Activated CD4-positive, alpha-beta T cell treated with anti-CD3 and anti-CD28 coated beads for 4 hours (primary cell): ENCODE measurements at places on chromosomes 12 and 14.

DNA sequence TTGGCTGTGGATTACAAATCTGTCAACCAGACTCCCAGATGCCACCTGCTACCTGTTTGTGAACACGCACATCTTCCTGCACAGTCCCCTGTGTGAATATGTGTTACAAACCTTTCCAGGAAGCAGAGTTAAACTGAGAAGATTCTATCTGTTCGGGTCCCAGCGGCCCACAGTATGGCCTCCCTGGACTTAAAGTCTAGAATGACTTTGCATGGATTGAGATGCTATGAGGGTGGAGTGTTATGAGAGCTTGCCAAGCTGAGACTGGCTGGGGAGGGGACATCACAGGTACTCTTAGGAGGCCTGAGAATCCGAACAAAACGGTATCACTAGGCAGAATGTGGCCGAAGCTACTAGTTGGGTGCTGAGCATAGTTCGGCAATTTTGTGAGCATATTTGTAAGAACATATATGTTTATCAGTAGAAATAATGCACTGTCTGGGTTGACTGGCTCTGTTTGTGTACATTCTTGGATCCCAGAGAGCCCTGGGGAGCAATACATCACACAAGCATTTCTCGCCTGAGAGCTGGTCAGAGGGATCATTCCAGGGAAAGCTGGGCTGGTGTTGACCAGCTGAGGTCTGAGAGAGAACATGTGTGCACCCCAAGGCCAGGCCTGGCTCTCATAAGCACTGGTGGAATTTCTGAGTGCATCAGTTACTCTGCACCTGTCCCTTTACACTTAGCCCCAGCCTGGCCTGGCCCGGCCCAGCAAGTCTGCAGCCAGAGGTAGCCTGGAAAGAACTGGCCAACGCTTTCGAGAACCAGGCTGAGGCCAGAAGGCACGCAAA, 29.8 kb upstream of the LTBP2 start:
- DNase-seq: no peak

DNA sequence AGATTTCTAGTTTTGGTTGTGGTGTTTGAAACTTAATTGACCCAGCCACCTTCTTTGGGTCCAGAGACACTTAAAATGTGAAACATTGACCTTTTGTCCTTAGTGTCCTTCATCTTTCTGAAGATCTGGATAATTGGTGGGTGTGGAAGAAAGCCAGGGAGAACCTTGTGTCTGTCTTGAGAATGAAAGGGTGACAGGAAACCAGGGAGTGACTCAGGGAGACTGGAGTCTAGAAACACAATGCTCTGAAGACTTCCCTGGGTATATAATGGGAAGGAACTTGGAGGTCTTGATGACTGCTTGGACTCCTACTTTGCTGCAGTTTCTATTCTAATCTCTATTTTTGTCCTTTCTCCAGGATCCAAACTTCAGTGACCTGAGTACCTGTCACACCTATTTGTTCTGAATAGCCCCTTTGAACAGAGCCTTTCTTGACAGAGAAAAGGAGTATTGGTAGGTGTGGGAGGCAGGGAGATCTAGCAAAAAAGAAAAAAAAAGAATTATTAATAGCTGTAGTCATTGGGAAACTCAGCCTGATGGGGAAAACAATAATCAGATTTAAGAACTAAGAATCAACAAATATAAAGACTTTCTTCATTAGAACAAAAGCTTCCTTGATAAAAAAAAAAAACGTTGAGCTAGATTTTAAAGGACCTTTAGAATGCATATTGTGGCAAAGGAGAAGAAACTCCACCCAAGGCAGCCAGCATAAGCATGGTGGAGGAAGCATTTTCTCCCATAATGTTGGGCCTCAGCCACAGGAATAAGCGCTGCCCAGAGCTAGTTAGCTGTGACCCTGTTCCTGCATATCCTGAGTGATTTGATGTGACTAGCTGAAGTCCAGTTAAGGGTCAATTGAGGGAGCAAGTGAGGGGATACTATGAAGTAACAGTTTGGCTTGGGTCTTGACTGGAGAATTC, 77.9 kb upstream of the HOXC13 start:
- no peak for DNase-seq

GRCh38 chr14:63361790-63362189, 43.1 kb upstream of the GPHB5 start:
- no peak for DNase-seq

DNA sequence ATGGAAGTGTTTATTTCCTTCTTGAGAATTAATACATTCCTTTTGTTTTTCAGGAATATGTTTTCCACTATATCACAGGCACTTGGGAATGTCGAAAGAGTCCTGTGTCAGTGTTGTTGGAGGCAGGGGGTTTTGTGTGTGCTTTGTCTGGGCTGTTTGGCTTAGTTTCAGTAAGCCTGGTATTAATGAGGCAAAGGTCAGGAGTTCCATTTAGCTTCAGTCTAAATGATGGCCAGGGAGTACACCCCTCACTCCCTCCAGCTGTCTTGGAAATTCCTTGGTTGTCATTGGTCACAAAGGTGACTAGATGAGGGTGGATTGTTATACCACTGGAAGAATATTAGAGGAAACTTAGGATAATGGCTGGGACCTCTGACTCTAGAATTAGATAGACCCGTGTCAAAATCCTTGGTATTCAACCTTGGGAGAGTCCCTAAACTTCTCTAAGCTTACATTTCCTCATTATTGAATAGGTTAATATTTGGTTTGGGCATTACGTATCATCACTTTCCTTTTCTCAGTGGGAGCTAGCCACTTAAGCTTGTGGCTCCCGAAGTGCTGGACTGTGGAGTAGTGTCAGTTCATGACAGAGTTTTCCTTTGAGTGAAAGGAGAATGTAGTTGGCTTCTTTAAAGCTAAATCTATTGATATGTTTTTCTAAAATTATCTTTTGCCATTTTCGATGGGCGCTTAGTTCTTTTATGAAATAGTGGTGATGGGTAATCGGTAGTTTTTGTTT, 5.2 kb downstream of the FRS2 start:
- no peak for DNase-seq

DNA sequence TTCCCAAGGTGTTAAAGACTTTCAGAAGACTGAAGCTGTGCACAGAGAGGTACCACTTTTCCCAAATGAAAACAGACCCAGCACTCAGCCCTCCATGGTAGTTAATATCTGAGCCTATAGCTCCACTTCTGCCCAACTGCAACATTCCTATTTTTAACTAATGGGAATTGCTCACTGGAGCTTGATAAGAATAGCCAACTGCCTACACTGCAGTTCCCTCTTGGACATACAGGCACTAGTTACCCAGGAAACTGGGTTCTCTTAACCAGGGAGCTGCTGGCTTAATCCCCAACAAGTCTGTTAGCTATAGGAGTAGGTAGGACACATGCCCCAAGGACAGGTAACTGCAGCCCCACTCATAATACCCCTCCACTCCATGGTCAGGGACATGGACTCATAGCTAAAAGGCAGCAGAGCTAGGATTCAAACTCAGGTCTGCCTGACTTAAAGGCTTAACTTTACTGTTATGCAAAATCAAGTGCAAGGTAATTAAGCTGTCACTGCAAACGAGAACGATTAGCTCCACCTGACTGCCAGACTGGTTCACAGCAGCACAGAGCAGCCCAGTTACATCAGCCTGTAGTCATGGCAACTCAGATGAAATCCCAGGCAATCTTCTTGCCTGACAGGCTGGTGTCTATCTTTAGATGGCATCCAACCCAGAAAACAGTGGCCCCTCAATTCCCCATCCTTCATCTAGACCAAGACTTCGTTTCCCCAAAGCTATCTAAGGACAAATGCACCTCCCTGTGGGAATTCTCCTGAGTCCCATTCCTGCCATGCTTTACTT, 77.1 kb upstream of the ACTN1 start:
- DNase-seq: no peak

DNA sequence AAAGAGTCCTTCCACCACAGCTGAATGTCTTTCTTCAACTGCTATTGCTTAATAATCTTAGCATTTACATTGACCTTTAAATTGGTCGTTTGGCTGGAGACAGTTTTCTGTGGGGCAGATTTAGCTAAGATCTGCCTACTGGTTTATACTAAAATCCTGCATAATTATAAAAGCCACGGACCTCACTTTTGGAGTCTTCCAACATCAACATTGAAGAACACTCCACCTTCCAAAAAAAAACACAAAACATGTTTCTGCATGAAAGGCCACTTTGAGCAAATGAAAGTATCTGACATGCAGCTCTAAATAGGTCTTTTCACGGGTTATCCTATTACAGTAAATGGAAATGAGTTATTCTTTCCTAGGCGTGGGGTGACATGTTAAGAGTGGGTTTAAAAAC, 57.0 kb upstream of the KRR1 start:
- no peak for DNase-seq

DNA sequence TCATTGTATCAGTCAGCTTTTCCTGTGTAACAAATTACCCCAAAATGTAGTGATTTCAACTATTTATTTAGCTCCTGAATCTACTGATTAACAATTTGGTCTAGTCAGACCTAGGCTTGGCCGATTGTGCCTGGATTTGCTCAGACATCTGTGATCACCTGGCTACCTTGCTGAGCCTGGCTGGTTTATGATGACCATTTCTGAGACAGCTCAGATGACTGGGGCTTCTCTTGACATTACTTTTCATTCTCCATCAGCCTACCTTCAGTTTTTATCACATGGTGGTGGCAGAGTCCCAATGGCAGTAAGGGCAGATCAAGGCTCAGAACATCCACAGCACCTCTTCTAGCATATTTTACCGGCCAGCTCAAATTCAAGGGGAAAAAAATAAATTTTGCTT, 286.3 kb downstream of the BTG1 start:
- DNase-seq: no peak

DNA sequence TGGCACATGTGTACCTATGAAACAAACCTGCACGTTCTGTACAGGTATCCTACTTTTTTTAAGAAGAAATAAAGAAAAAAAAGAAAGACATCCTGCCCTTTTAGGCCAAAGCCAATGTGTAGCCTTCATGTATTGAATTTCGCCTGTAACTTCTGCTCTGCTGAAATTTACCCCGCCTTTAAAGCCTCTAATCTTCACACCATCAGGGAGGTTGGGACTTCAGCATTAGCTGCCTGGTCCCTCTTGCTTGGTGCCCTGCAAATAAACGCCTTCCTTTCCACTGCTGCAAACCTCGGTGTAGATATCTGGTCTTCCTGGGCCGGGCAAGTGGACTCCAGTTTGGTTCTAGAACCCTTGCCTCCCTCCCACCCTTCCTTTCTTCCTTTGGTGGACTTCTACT, 2.6 kb upstream of the KRT71 start:
- no peak for DNase-seq

DNA sequence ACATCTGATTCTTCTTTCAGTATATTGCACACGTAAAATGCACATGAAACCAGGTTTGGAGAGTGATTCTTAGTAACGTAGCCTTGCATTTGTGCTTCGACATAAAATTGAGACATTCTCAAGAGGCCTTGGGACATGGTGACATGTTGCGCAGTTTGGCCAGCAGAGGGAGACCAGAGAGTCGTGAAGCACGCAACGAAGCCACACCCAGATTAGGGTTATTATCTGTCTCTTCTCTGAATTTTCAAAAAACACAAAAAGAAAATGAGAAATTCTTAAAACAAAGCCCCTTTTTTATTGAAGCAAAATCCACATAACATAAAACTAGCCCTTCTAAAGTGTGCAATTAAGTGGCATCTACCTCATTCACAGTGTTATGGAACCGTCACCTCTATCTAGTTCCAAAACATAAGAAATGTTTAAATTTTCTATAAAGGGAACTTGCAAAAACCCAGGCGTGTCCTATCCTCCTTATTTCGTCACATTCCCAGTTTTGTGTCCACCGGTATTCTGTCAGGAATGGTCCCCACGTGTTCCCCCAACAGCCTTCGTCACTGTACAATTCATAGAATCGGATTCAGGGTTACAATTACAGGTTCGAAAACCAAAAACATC, 108.8 kb upstream of the ATF7IP start:
- DNase-seq: peak; percentile 74

DNA sequence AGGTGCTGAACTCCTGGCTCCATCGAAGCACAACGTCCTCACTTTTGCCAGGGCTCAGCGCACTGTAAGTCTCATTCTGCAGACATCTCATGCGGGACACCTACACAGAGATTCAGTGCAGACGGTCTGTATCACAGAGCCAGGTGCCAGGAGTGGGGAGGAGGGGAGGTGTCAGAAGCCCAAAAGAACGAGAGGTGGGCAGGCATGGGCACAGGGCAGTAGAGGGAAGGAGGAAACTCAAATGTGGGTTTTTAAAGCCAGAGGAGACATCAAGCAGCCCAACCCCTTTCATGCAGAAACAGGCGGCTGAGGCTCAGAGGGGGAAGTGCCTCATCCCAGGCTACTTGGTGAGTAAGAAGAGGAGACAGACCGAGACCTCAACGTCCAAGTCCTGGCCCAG, 2.5 kb upstream of the LPAR5 start:
- no peak for DNase-seq

DNA sequence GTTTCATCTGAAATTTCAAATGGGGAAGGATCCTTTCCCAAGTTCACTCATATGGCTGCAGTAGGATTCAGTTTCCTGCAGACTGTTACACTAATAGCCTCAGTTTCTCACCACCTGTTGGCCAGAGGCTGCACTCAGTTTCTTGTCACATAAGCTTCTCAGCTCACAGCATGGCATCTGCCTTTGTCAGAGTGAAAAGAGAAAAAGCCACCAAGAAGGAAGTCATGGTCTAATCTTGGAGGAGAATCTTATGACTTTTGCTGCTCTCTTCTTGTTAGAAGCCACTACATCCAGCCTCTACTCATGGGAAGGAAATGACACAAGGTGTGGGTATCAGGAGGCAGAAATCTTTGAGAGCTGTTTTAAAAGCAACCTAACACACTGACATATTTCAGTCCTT, 39.4 kb upstream of the BTG1 start:
- peak; percentile 9 for DNase-seq

- no peak for DNase-seq
Measured at GRCh38 chr12:64186789-64187188, 35.3 kb downstream of the KICS2 start.

GRCh38 chr14:32078858-32079216, 1.7 kb downstream of the ARHGAP5 start:
- DNase-seq: peak; percentile 15

GRCh38 chr14:82897469-82898308, 1364.0 kb upstream of the SEL1L start:
- no peak for DNase-seq

- DNase-seq: no peak
Measured at GRCh38 chr12:45626965-45627364, 102.5 kb upstream of the ARID2 start.

GRCh38 chr14:30808576-30808975, 65.8 kb upstream of the COCH start:
- no peak for DNase-seq

GRCh38 chr12:6369916-6370575, 5.3 kb downstream of the SCNN1A start:
- no peak for DNase-seq

- DNase-seq: peak; percentile 3
Measured at GRCh38 chr14:97219431-97220017, 422.3 kb downstream of the VRK1 start.

- DNase-seq: peak; percentile 61
Measured at GRCh38 chr12:104456950-104457745, 400 bp downstream of the CHST11 start.
